ENCODE measurements at places on chromosomes 12 and 14.

DNA sequence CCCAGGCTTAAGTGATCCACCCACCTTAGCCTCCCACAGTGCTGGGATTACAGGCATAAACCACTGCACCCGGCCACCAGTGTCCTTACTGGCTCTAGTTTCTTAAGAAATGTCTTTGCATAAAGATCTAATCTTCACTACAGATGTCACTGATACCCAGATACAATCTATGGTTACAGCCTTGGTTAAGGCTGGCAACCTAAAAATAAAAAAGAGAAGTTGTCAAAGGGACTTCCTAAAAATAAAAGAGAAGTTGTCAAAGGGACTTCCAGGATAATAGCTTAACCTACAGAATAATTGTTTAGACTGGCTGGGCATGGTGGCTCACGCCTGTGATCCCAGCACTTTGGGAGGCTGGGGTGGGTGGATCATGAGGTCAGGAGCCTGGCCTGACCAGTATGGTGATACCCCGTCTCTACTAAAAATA lies 27.6 kb downstream of the ETFBKMT start:
- no peak for DNase-seq

DNA sequence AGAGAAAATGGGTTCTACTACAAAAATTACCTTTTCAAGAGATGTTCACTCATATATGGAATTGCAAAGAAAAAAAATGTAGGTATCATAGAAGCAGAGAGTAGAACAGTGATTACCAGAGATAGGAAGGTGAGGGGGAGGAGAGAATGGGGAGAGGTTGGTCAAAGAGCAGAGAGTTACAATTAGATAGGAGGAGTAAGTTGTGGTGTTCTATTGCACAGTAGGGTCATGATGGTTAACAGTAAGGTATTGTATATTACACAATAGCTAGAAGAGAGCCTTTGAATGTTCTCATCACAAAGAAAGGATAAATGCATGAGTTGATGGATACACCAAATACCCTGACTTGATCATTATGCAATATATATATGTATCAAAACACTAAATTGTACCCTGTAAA lies 145.8 kb downstream of the TMEM117 start:
- no peak for DNase-seq

- no peak for DNase-seq
Observed at GRCh38 chr14:74368441-74368840, 20.2 kb downstream of the VRTN start.

DNA sequence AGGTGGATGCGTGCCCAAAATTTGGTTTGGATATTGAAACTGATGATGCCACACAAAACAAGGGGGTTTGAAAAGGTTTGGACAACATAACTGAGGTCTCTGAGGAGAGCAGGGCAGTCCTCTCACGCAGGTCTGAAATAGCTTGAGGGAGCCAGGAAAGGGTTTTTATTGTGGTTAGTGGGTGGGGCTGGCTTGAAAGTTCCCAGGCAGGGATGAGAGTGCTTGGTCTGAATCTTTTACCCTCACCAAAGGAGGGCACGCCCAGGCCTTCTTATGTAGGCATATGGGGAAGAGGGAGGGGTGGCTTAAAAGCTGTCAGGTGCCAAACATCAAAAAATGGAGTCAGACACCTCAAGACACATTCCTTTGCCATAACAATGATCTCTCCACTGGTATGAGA lies 493.1 kb upstream of the CCDC196 start:
- no peak for DNase-seq

GRCh38 chr12:77274926-77275325 lies 209.6 kb upstream of the E2F7 start:
- DNase-seq: no peak
